Right forelimb (tissue), 1 donor: ENCODE measurements at places on chromosomes 7 and 10.

DNA sequence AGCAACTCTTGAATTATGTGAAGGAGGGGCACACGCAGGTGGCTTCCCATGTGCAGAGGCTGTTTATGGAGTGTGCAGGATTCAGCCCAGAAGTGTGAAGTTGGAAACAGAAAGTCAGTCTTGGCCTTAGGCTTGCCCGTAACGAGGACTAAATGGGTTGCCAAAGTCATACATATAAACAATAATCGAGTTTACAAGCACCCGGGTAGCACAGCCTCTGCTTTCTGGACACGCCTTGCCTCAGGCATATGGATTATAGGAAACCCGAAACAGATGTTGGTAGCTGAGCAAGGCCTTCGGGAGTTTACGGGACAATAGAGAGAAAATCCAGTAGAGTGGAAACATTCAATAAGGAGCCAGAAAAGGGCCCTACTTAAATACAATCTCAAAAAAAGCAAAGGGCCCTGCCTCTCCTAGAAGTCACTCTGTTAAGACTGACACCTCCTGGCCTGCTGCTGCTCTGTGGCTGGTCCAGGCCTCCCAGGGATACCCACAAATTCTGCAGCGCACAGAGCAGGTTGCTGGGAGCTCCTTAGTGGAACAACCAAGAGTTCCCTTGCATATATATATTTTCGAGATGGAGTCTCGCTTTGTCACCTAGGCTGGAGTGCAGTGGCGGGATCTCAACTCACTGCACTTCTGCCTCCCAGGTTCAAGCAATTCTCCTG lies 48.5 kb downstream of the SMKR1 start:
- DNase-seq, result no peak

- no peak for DNase-seq
Observed at GRCh38 chr7:67990716-67991115, 994.1 kb downstream of the TYW1 start.

- DNase-seq, result no peak
Observed at GRCh38 chr7:108294595-108294994, 161.6 kb downstream of the NRCAM start.

DNA sequence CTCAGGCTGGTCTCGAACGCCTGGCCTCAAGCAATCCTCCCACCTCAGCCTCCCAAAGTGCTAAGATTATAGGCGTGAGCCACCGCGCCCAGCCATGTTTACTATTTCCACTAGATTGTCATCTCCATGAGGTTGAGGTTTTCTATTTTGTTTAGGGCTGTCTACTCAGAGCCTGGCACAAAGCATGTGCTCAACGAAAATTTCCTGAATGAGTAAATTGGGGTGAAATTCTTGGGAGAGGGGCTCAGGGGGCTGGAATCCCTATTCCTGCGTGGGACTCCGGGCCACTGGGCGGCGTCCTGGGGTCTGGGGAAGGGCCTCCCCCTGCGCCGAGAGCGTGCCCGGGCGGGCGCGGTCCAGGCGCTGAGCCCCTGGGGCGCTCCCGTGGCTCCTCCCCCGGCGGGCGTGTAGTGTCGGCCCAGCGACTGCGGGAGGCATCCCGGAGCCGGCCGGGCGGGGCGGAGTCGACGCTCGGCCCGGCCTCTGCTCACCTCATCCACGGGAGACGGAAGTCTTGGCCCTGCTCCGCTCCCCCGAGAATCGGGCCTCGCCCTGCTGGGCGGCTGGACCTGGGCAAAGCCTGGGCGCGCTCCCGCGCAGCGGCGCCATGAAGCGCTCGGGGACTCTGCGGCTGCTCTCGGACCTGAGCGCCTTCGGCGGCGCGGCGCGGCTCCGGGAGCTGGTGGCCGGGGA lies at the start of gene HPS6:
HPS6 (plus strand) TSS at position 482 of the 693 bp plus-strand sequence; CDS start at position 608, 126 bp downstream.
- peak; percentile 89 for DNase-seq

DNA sequence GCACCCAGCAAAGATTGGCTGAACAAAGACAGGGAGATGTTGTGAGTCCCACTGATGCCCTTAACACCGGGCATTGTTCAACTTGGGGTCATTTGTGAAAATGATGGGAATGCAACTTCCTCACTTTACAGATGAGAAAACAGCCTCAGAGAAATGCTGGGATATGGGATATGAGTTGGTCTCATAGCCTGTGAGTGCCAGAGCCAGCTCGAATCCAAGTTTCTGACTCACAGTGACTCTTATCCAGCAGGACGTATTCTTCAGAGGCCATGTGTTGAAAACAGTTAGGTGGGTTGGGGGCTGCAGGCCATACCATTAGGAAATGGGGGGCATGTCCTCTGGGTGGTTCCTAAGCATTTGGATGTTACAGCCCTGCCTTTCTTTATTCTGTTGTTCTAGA lies 45.2 kb downstream of the KIAA1217 start:
- DNase-seq, result no peak

GRCh38 chr10:85177767-85178166 lies 849.4 kb downstream of the CCSER2 start:
- DNase-seq, result no peak

DNA sequence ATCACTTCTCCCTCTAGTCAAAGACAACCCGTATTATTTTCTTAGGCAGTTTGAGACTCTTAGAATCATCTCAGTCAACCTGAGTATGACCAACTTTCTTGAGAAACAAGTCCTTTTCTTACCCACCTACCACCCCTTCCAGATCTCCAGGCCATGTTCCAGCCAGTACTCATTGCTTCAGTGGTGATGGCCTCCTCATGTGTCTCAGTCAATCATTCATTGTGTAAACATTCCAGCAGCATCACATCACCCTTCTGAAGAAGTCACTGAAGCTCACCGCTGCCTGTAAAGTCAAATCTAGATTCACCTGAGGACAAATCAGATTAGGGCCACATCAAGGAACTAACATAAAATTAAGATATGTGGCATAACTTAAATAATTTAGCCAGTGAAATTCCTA lies 467.2 kb upstream of the NRP1 start:
- no peak for DNase-seq

DNA sequence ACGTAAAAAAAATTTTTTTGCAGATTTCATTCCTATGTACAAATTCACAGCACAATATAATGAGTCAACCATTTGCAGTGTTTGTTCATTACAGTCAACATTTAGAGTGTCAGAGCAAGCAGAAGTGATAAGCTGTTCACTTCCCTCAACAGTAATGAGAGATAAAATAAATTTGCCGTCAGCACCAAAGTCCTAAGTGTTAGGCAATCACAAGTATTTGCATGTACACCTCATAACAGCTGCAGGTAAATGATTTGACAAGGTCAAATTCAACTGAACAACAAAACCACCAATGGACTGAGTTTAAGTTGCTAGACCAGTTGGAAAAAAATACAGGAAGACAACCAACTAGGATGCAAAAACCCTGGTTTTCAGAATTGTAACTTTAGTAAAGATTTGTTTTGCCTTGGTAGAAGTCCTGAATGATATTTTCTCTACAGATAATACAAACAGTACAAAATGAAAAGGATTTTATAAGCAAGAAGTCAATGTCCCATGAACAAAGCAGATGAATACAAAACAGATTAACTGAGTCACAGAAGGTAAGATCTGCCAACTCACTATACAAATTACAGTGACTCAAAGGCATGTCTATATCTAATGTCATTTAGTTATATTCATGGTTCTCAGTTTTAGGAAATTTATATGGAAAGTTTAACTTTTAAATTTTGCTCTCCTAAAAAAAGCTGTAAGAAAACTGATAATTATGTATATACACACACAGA lies 10.4 kb downstream of the RAPGEF5 start:
- no peak for DNase-seq

DNA sequence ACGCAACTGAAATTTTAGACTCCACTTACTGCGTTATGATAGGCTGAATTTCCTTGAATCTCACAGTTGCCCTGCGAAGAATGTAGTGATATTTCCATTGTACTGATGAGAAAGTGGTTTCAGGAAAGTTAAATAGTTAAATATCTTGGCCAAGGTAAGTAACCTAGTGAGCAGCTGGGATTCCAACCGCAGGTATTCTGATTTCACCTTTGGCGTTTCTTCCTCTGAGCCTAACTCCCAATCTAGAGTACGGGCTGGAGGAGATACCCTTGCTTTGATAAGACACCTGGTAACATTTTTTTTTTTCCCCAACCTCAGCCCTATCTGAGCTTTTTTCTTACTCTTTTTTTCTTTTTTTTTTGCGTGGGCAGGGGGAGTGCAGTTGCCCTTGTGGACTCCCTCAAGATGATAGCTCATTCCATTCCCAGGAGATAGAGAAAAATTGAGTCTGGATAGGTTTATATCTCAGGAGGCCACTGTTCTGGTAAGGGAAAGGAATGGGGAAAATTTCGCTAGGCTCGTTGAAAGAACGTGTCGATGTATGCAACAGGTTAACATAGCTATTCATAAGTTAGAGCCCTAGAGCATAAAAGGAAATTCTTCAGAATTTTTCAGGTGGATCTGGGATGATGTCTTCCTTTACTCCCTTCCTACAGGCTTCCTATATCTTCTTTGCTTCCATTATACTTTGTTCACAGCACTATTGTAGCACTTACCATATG lies 3.1 kb upstream of the TAS2R38 start:
- DNase-seq, result no peak

DNA sequence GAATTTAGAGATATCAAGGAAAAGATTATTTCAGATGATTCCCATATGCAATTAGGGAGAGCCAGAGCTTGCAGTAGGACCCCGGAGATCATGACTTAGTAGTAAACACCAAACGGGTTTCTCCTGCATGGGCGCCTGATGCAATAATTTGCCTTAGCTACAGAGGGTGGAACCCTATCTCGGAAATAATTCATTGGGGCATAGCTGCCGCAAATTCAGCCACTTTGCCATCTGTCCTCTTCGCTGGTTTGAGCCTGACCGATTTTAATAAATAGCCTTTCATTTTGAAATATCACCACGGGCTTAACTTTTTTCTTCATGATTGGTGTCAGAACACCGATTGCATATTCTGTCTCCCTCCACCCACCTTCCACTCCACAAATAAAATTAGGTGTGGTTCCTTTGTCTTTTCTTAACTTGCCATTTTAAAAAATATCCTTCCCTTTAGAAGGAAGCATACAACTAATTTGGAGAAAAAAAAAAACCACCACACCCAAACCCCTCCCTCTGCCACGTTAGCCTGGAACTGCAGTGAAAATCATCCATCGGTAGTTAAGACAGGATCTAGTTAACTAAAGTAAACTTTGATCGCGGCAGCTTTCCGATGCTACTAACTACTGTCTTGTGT lies 1.4 kb downstream of the GARS1 start:
- DNase-seq, result no peak

- DNase-seq, result no peak
Observed at GRCh38 chr10:7491949-7492659, 81.3 kb upstream of the SFMBT2 start.

- no peak for DNase-seq
Observed at GRCh38 chr7:1576521-1577253, 6.9 kb upstream of the PSMG3 start.

DNA sequence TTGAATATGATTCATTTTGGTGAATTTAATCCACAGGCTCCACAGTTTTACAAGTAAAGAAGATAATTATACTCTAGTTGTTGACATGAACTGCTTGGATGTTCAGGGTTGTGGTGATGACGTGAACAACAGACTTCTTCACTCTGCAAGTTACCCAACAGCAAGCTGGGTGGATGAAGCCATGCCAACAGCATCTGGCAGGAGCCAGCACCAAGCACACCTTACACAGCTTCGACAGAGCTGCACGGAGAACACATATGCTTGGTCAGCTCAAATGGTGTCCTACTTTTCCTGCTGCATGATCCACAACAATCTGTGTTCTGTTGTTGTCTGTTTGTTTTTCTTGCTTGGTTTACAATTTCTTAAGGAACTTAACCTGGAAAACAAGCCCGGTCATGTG lies 9.8 kb downstream of the NOD1 start:
- DNase-seq, result no peak

GRCh38 chr7:107953924-107954303 lies 49.0 kb downstream of the LAMB1 start:
- no peak for DNase-seq

GRCh38 chr7:48052748-48053147 lies 17.4 kb downstream of the C7orf57 start:
- no peak for DNase-seq
